Endodermal cell (in vitro differentiated cells): ENCODE measurements at places on chromosomes 7 and 10. TPM values are rescaled to one million over a fixed set of nuclear protein-coding genes. Genes with fewer than 3 reads are reported as not detected.

Gene GCK
- total RNA-seq = 0.29 to 0.72 TPM (median 0.63 TPM) in 3 replicates

DNA sequence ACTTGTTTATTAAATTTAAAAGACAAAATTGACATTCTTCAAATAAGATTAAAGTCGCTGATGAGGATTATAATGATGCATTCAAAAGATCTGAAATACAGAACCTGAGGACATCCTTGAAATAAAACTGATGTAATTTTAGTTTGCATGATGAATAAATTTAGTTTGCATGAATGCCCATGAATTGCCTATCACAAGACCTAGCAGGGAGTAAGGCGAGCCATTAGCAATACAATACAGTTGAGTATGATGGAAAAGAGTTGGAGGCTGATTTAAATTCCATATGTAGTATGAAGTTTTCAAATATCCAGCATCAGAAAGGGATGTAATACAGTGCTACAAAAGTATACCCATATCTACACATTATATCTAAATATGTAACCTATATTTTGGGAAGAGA, 321.3 kb downstream of the CACNA2D1 start:
- H3K27ac ChIP-seq = no peak overlapping the region
- H3K4me1 ChIP-seq = no peaks in the 10 kb centered on the region
- no peak for DNase-seq
- peaks cover 6% of the 10 kb centered on the region for H3K36me3 ChIP-seq

GRCh38 chr10:6027929-6028328, 34.2 kb downstream of the IL2RA start:
- H3K4me1 ChIP-seq = no peaks in the 10 kb centered on the region
- H3K27me3 ChIP-seq = no peaks in the 10 kb centered on the region
- no peak overlapping the region for H3K27ac ChIP-seq
- no peak overlapping the region for H3K4me3 ChIP-seq

Gene EVX1
- total RNA-seq = 0.28 to 4.9 TPM (median 4.5 TPM) in 3 replicates

DNA sequence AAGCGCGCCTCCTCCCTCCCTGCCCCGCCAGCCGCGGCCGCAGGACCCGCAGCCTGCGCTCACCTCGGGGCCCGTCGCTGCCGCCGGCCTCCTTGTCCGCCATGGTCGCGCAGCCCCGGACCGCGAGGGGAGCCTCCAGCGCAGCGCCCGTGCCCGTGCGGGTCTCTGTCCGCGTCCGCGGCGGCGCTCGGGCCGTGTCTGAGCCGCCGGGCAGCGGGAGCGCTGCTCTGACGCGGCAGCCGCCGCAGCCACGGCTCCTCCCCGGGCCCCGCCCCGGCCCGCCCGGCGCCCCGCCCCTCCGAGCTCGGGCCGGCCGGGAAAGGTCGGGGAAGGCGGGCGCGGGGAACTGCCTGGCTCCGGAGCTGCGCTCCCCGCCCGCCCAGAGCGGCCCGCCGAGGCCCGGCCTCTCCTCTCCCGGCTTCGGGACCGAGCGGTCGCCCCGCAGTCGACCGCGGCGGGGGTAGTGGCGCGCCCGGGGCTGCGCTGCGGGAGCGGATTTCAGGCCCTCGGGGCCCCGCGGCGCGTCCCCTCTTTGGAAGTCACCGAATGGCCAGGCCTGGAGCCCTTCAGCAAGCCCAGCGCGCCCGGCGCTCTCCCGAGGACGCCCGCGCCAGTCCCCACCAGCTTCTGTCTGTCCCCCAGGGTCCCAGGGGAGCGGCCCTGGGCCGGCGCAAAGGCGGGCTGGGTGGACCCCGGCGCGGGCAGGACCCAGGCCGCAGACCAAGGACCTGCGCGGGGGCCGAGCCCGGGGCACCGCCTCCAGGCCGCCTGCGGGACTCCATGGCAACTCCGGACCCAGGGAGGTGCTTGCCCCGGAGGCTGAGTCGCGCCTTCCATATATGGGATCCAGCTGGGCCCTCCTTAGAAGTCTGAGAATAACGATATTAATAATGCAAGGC, at the start of gene HSPA12A:
TSS of gene HSPA12A (minus strand) at position 200 of the 899 bp plus-strand sequence. CDS start at position 103, 97 bp downstream.
- peak within 1 kb of the TSS; percentile 53 for H3K27ac ChIP-seq
- H3K4me3 ChIP-seq = peak within 1 kb of the TSS; percentile 75
- H3K36me3 ChIP-seq = no peaks in the 10 kb centered on the region
- peaks cover 67% of the 10 kb centered on the region for H3K27me3 ChIP-seq
- peak; percentile 89 for DNase-seq

GRCh38 chr10:109914966-109915365, 8.3 kb downstream of the XPNPEP1 start:
- peaks cover 24% of the 10 kb centered on the region for H3K36me3 ChIP-seq
- DNase-seq = no peak
- H3K27me3 ChIP-seq = no peaks in the 10 kb centered on the region
- no peak overlapping the region for H3K4me3 ChIP-seq

- peak; percentile 81 for DNase-seq
- no peaks in the 10 kb centered on the region for H3K27me3 ChIP-seq
- no peaks in the 10 kb centered on the region for H3K36me3 ChIP-seq
- H3K4me1 ChIP-seq = no peaks in the 10 kb centered on the region
- no peak overlapping the region for H3K27ac ChIP-seq
- no peak overlapping the region for H3K4me3 ChIP-seq
Measured at GRCh38 chr7:135238112-135238744, 4.6 kb downstream of the STRA8 start.

Gene ADCY1
- total RNA-seq = 8.8 to 19.5 TPM (median 18.5 TPM) in 3 replicates

GRCh38 chr10:120628197-120628596, 171.2 kb downstream of the PLPP4 start:
- DNase-seq = no peak
- H3K27me3 ChIP-seq = peaks cover 12% of the 10 kb centered on the region
- peak overlapping the region; percentile 37 for H3K4me3 ChIP-seq
- H3K36me3 ChIP-seq = no peaks in the 10 kb centered on the region
- H3K4me1 ChIP-seq = peaks cover 14% of the 10 kb centered on the region

Gene CCL26
- 1.1 to 1.3 TPM (median 1.2 TPM) in 3 replicates for total RNA-seq

Gene UCMA
- not detected in 3 replicates for total RNA-seq

DNA sequence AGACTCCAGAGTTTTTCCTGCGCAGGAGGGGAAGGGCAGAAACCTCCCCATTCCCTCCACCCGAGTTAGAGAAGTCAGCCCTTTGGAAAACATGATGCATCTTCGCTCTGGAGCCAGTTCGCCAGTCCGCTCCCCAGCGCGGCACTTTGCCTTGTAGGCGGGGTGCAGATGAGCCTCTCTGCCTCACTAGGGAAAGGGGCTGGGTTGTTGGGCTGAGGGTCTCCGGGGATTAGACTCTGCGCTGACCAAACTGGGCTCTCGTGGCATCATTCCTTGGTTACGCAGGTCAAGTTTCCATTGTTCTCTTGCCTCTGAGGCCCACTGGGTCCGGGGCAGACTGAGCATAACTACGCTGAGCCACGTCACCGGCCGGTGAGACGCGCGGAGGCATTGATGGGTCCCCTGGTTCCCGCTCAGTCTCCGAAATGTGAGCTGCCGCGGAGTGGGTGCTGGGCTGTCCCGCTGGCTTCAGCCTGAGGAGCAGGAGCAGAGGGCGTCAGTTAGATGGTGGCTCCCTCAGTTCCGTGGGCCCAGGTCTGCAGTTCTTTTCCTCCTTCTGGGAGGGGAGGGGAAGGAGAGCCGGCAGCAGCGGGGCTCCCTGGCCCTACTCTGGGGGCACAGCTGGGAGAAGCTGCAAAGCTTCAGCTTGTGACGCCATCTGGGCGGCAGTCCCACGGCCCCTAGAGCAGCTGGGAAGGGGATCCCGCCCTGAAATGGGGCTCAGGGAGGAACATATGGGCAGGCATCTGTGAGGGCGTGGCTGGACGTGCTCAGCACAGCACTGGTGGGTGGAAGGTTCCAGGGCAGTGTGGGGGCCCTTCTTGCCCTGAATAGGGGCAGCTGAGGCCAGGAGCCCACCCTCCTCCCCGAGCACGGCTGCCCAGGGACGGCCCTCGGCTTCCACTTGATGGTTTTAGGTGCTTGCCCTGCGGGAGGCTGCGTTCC, 121.3 kb upstream of the BTBD16 start:
- H3K4me3 ChIP-seq = no peak overlapping the region
- no peaks in the 10 kb centered on the region for H3K4me1 ChIP-seq
- peak overlapping the region; percentile 83 for H3K27ac ChIP-seq
- no peaks in the 10 kb centered on the region for H3K27me3 ChIP-seq
- peaks cover 17% of the 10 kb centered on the region for H3K36me3 ChIP-seq

Gene CCDC172
- 0.37 TPM in 1 of 2 replicates, not detected in the other for total RNA-seq

GRCh38 chr7:143510854-143511592, 33.4 kb downstream of the TAS2R41 start:
- no peaks in the 10 kb centered on the region for H3K36me3 ChIP-seq
- no peak overlapping the region for H3K27ac ChIP-seq
- H3K27me3 ChIP-seq = peaks cover 100% of the 10 kb centered on the region
- DNase-seq = no peak

Gene KNDC1
- total RNA-seq = 7.3 and 9.6 TPM in 2 replicates

Gene CALML3
- not detected in 2 replicates for total RNA-seq

- H3K27ac ChIP-seq = no peak overlapping the region
- peaks cover 10% of the 10 kb centered on the region for H3K4me1 ChIP-seq
- H3K4me3 ChIP-seq = no peak overlapping the region
Measured at GRCh38 chr7:92766461-92767003, 69.8 kb downstream of the CDK6 start.

- peaks cover 7% of the 10 kb centered on the region for H3K27me3 ChIP-seq
- H3K4me1 ChIP-seq = no peaks in the 10 kb centered on the region
- no peaks in the 10 kb centered on the region for H3K36me3 ChIP-seq
- H3K4me3 ChIP-seq = no peak overlapping the region
- no peak overlapping the region for H3K27ac ChIP-seq
- DNase-seq = no peak
Measured at GRCh38 chr10:118282670-118283069, 59.5 kb downstream of the FAM204A start.

- H3K27me3 ChIP-seq = no peaks in the 10 kb centered on the region
- H3K4me1 ChIP-seq = peaks cover 3% of the 10 kb centered on the region
- no peak overlapping the region for H3K4me3 ChIP-seq
- no peaks in the 10 kb centered on the region for H3K36me3 ChIP-seq
- DNase-seq = no peak
- H3K27ac ChIP-seq = no peak overlapping the region
Measured at GRCh38 chr7:1947586-1948217, 277.6 kb downstream of the ELFN1 start.

GRCh38 chr10:8065651-8066050, 11.2 kb downstream of the GATA3 start:
- H3K4me1 ChIP-seq = peaks cover 31% of the 10 kb centered on the region
- peaks cover 82% of the 10 kb centered on the region for H3K36me3 ChIP-seq
- no peak overlapping the region for H3K4me3 ChIP-seq
- no peaks in the 10 kb centered on the region for H3K27me3 ChIP-seq
- H3K27ac ChIP-seq = no peak overlapping the region

DNA sequence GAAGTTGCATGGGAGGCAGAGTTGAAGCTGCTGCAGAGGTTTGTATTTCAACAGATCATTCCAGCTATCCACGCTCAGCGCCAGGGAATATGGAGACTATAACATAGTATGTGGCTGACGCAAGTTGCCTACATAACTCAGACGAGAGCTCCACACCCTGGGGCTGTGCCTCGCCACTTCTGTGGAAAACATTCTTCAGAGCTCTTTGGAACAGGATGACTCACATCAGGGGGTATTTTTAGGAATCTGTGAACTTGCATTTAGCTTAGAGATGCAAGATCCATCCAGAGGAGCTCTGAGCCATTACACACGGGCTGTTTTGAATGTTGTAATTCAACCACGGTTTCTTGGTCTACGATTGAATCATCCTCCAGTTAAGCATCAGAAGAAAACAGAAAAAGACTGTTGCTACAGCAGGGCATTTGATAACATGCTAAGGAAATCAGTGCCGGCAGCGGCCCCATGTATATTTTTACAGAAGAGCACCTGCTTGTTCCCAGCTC, 481.5 kb upstream of the AKR1E2 start:
- H3K36me3 ChIP-seq = no peaks in the 10 kb centered on the region
- H3K4me3 ChIP-seq = no peak overlapping the region
- H3K27me3 ChIP-seq = no peaks in the 10 kb centered on the region
- peak; percentile 47 for DNase-seq

DNA sequence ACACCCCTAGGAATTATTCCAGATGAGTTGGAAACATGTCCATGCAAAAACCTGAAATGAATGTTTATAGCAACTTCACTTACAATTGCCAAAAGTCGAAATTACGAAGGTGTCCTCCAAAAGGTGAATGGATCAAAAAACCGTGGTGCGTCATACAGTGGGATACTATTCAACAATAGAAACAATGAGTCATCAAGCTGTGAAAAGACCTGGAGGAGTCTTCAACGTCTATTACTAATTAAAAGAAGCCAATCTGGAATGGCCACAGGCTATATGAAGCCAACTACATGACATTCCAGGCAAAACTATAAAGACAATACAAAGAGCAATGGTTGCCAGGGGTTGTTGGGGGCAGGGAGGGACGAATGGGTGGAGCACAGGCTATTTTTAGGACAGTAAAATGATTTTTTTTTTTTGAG, 12.6 kb upstream of the PPP2R2D start:
- DNase-seq = no peak
- peaks cover 19% of the 10 kb centered on the region for H3K27me3 ChIP-seq
- no peaks in the 10 kb centered on the region for H3K36me3 ChIP-seq
- H3K4me3 ChIP-seq = no peak overlapping the region

Gene RBM28
- total RNA-seq = 52.2 and 60.9 TPM in 2 replicates

Gene SLC18A3
- total RNA-seq = not detected in 2 replicates

Gene HTRA1
- total RNA-seq = 3.1 and 5.0 TPM in 2 replicates

Gene VAX1
- 3.2 and 4.0 TPM in 2 replicates for total RNA-seq

- H3K27ac ChIP-seq = no peak overlapping the region
- no peak overlapping the region for H3K4me3 ChIP-seq
- peaks cover 7% of the 10 kb centered on the region for H3K4me1 ChIP-seq
- DNase-seq = no peak
- no peaks in the 10 kb centered on the region for H3K27me3 ChIP-seq
Measured at GRCh38 chr7:83546586-83546985, 102.4 kb downstream of the SEMA3E start.

- H3K4me1 ChIP-seq = no peaks in the 10 kb centered on the region
- no peak for DNase-seq
- H3K27ac ChIP-seq = no peak overlapping the region
- H3K27me3 ChIP-seq = no peaks in the 10 kb centered on the region
- peaks cover 38% of the 10 kb centered on the region for H3K36me3 ChIP-seq
- no peak overlapping the region for H3K4me3 ChIP-seq
Measured at GRCh38 chr7:141562036-141562435, 10.8 kb downstream of the AGK start.

- H3K36me3 ChIP-seq = no peaks in the 10 kb centered on the region
- no peak overlapping the region for H3K4me3 ChIP-seq
- H3K4me1 ChIP-seq = no peaks in the 10 kb centered on the region
- no peaks in the 10 kb centered on the region for H3K27me3 ChIP-seq
Measured at GRCh38 chr7:96786261-96786997, 76.8 kb upstream of the SEM1 start.
